ENCODE measurements at places on chromosomes 13 and 19.

- DNase-seq, result no peak
Measured at GRCh38 chr19:52946322-52947310, 16.1 kb downstream of the ZNF816 start.

GRCh38 chr19:56477429-56478338 is 539 bp upstream of the ZNF667 start:
- peak; percentile 60 for DNase-seq

- no peak for DNase-seq
Measured at GRCh38 chr13:109172136-109172535, 542.7 kb downstream of the MYO16 start.

GRCh38 chr13:102328909-102329308 is 72.9 kb downstream of the FGF14 start:
- peak; percentile 6 for DNase-seq

- peak; percentile 66 for DNase-seq
Measured at GRCh38 chr13:76790526-76790925, 95.7 kb downstream of the KCTD12 start.

GRCh38 chr13:35791184-35791851 is 314.8 kb upstream of the MAB21L1 start:
- no peak for DNase-seq

- DNase-seq, result peak; percentile 53
Measured at GRCh38 chr19:48636859-48637448, at the start of gene DBP. TSS of gene DBP (minus strand) at chr19:48637379. CDS start at chr19:48636994, 385 bp downstream.

DNA sequence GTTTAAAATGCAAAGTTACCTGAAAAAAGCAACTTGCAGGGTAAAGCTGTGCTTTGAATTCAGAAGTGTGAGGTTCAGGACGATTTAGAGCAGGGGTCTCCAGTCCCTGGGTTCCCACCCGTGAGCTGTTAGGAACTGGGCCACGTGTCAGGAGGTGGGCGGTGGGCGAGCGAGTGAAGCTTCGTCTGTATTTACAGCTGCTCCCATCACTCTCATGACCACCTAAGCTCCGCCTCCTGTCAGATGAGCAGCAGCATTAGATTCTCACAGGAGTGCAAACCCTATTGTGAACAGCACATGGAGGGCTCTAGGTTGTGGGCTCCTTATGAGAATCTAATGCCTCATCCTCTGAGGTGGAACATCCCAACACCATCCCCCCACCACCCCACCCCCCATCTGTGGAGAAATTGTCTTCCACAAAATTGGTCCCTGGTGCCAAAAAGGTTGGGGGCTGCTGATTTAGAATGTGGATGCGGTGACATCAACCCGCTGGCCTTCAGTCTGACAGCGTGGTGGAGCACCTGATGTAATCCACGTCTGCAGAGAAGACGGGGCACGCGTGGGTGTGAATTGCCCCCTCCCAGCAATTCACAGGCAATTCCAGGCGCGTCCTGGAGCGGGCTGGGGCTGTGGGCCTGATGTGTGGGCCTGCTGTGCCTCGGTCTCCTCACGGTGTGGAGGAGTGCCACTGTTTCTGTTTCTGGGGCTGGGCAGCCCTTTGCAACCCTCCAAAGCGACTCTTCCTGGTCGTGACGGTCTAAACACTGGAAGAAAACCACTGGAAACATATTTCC is 214.0 kb upstream of the SOX1 start:
- DNase-seq, result no peak

GRCh38 chr19:41753159-41753558 is 2.2 kb upstream of the CEACAM6 start:
- peak; percentile 63 for DNase-seq

- DNase-seq, result no peak
Measured at GRCh38 chr13:68897331-68897928, 1210.2 kb upstream of the ATXN8OS start.

DNA sequence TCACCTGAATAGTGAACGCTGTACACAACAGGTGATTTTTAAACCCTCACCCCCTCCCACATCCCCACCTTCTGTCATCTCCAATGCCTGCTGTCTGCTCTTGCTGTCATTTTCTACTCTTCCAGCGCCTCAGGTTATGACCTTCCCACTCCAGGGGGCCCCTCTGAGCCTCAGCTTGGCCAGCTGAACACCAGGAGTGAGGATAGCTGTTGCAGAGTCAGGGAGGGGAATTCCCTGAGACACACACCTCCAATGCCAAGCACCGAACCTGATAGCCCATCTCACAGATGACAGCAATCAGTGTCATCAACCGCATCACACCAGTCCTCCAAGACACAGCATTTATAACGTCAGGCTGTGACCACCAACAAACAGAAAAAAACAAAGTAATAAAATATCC is 193.5 kb downstream of the ZNF536 start:
- DNase-seq, result no peak

- DNase-seq, result no peak
Measured at GRCh38 chr13:59300355-59301173, 863.2 kb downstream of the DIAPH3 start.

GRCh38 chr13:93767917-93768409 is 541.4 kb downstream of the GPC6 start:
- no peak for DNase-seq

DNA sequence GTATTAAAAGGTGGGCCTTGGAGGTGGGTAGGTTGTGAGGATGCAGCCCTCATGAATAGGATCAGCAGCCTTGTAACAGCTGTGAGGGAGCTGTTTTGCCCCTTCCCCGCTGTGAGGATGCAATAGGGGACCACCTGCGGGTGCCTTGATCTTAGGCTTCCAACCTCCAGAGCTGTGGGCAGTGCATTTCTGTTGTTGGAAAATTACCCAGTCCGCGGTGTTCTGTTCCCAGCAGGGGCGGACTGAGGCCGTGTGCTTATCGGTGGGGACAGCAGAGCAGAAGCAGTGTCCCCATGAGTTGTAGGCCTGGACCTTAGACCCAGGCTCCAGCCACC is 54.8 kb upstream of the TEX29 start:
- no peak for DNase-seq

DNA sequence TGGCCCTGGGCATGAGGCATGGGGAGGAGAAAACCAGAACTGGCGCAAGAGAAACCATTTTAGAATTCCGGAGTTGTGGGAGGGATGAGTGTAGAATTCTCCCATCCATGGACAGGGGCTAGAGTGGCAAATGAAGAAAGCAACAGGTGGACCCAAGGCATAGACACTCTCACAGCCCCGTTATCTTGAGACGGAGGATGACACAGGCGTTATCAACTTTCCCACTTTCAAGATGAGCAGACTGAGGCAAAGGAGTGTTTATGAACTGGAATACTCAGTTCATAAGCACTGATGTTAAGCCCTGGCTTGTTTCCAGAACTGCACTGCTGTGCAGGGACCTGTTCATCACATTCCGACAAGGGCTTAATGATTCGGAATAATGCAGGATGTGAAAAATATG is 1.1 kb upstream of the GTF3A start:
- DNase-seq, result no peak

DNA sequence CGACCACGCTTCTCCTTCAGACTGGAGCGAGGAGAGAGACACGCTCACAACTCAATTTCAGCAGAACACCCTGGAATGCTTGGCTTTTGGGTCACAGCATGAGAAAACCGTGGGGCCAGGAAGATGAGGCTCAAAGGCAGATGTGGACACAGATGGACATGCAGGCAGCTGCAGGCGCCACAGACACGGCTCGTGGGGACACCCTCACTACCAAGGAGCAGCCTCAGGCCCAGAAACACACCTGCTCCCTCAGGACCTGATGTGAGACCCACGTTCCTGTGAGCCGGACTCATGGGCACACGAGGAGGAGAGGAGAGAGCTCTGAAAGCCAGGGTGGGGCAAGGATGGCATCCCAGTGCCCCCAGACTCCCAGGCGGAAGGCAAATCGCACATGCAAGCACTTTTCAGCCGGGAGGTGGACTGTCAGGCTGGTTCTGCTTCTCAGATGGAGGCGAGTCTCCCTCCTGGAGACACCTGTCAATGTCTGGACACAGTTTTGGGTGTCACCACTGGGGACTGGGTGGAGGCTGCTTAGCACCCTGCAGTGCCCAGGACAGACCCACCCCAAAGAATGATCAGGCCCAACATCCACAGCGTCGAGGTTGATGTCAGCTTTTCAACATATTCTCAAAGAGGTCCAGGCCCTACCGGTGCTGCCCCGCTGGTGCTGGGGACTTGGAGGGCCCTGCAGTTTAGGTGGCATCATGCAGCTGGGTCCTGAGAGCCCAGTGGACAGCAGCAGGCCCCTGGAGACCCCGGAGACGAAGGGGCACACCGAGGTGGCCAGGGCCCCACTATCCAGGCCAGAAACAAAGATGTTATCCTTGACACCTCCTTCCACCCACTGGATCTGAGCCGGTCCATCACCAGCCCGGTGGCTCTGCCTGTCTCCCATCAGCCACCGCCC is 2.3 kb downstream of the ABHD17A start:
- DNase-seq, result no peak

GRCh38 chr19:1522838-1523237 is 1.0 kb upstream of the PLK5 start:
- no peak for DNase-seq

DNA sequence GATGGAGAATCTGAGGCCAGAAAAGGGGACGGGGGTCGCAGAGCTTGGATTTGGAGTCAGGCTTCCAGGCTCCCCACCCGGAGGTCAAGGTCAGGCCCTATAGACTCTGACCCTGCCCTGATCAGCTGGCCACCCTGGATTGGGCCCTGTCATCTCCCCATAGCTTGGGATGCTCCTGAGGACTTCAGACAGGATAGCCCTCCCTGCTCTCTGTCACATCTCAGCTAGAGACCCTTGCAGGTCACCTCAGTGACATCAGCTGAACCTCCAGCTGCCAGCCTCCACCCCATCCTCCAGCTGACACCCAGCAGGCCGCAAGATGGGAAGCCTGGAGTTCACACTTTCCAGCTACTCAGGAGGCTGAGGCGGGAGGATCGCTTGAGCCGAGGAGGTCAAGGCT is 2.8 kb upstream of the TPM4 start:
- no peak for DNase-seq

DNA sequence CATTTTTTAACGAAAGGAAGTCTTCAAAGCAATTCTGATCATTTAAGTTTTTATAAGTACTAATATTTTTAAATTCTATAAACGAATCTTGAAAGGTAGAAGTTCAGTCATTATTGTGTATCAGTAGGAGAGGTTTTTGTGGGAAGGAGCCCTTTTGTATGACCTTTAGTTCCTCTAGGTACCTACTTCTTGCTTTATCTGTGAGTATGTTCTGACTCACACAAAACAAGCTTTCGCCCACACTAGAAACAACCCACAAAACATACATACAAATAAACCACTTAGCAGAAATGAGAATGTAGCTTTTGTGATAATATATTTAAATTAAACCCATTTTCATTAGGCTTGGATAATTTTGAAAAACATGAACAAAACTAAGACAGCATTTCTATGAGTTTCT is 27.8 kb downstream of the ERCC5 start:
- DNase-seq, result peak; percentile 33

GRCh38 chr19:45528149-45528743 is 21.0 kb downstream of the VASP start:
- no peak for DNase-seq

DNA sequence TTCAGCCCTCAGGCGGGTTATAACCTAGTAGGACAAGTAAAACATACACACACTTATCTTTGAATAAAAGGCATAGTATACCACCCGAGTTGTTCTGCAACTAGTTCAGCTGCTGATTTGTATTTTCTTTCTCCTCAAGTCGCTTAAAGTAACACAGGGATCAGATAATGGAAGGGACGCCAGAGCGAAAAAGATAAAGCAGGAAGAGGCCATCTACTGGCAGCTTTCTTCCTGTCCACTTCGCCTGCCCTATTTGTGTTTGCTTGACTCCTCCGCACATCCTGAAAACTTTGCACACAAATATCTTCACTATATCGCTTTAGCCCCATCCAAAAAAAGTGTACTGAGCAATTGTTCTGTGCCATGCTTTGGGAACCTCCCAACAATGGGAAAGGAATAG is 238.0 kb upstream of the SOX21 start:
- no peak for DNase-seq

DNA sequence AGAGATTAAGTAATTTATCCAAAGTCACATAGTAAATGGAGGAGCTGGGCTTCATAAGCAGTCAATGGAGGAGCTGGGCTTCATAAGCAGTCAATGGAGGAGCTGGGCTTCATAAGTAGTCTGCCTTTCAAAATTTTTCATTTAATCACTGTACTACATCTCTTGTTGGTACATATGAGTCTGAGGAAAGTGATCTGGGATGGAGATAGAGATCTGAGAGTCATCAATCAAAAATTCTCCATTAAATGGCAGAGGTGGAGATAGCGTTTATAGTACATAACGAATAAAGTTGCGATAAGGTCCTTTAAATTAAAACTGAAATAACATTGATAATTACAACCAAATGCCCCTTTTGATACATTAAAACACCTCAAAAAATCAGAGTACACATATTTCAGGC is 189.3 kb downstream of the KLF5 start:
- no peak for DNase-seq

DNA sequence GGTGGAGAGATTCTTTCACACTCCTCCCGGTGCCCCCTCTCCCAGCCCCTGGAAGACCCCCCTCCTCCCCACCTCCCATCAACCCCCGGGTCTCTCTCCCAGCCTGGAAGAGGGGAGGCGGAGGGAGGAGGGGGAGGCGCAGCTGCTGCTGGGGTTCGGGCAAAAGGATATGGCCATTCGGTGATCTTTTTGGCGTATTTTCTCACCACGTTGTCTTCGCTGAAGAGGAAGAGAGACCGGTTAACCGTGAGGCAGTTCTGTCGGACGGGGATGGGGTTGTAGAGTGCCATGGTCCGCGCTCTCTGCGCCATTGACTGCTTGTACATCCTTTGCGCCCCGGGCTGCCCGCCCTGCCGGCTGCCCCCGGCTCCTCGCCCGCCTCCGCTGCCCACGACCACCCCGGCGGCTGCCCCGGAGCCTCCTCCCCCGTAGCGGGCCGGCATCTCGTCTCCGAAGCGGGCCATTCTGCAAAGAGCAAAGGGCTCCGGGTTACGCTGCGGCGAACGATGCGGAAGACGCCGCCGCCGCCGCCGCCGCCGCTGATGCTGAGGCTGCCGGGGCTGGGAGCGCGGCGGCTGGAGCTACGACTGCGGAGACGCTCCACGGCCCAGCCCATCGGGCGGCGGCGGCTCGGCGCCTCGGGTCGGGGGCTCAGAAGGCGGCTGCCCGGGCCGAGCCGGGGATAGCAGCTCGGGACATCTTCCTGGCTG is 363 bp downstream of the CACNA1A start:
- DNase-seq, result no peak

- no peak for DNase-seq
Measured at GRCh38 chr13:95067303-95067702, 233.9 kb downstream of the ABCC4 start.

- DNase-seq, result no peak
Measured at GRCh38 chr19:7947939-7948338, 4.5 kb upstream of the TIMM44 start.

- no peak for DNase-seq
Measured at GRCh38 chr13:112447761-112448603, 71.8 kb downstream of the SPACA7 start.

- peak; percentile 60 for DNase-seq
Measured at GRCh38 chr13:113275387-113275786, 21.7 kb upstream of the LAMP1 start.
